ENCODE measurements at places on chromosomes 3 and 15.

GRCh38 chr3:170542704-170543103 lies 43.2 kb downstream of the SLC7A14 start:
- no peak for DNase-seq
- no peaks in the 10 kb centered on the region for H3K27me3 ChIP-seq
- H3K4me3 ChIP-seq = no peak overlapping the region
- no peaks in the 10 kb centered on the region for H3K4me1 ChIP-seq

DNA sequence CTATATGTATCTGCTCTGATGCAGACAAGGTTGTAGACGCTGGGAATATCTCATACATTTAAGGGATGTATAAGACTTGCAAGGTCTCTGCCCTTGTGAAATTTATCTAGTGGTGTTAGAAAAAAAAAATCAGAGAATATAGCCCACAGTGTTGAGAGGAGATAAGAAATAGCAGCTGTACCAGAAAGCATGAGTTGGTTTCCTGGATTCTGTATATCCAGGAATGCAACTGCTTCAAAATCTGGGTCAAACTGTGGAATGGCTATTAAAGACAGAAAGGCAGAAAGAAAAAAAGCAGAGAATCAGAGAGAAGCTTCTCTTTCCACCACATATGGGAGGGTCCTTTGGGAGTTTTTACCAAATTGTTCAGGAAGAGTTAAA lies 1.5 kb upstream of the TMEM212 start:
- peaks cover 15% of the 10 kb centered on the region for H3K4me1 ChIP-seq
- H3K27ac ChIP-seq = no peak overlapping the region
- no peak for DNase-seq
- H3K4me3 ChIP-seq = no peak overlapping the region

- H3K36me3 ChIP-seq = no peaks in the 10 kb centered on the region
- H3K27me3 ChIP-seq = no peaks in the 10 kb centered on the region
- no peak overlapping the region for H3K4me3 ChIP-seq
- H3K27ac ChIP-seq = no peak overlapping the region
- peaks cover 20% of the 10 kb centered on the region for H3K4me1 ChIP-seq
Measured at GRCh38 chr3:119652306-119653033, 7.9 kb downstream of the POPDC2 start.

- H3K36me3 ChIP-seq = no peaks in the 10 kb centered on the region
- DNase-seq = no peak
- H3K27me3 ChIP-seq = no peaks in the 10 kb centered on the region
- no peak overlapping the region for H3K27ac ChIP-seq
- no peak overlapping the region for H3K4me3 ChIP-seq
Measured at GRCh38 chr3:131396170-131396569, 14.6 kb downstream of the NUDT16 start.

DNA sequence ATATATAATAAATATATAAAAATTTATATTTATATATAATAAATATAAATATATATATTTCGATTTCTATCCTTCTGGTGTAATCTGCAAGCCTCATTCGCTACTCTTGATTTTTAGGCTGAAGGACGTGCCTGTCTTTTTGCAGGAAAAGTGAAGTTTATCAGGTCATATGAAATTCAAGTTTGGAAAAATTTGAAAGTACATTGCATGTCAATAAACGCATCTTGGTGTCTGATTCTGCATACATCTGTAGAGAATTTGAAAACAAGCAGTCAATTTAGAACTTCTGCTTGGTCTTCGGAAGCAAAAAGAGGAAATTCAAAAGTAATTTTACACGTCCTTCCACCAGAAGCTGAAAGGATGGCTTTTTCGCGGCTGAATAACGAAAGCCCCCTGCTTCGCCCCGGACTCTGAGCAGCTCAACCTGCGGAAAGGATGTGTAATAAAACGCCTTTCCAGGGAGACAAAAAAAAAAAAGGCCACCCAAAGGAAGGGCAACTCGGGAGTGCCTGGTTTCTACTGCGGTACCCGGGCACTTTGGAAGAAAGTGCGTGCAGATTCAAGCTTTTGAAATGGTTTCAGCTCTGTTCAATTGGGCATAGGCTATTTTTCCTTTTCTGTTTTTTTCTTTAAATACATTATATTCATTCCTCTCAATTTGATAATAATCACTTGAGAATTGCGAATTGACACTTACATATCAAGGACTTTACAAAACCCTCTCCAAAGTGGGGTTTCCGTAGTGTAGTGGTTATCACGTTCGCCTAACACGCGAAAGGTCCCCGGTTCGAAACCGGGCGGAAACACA lies 1.5 kb upstream of the MYNN start:
- H3K36me3 ChIP-seq = peaks cover 18% of the 10 kb centered on the region
- peak overlapping the region; percentile 100 for H3K27ac ChIP-seq
- peaks cover 23% of the 10 kb centered on the region for H3K4me1 ChIP-seq
- no peak for DNase-seq
- H3K27me3 ChIP-seq = no peaks in the 10 kb centered on the region

GRCh38 chr3:55313666-55314065 lies 173.4 kb downstream of the WNT5A start:
- no peak for DNase-seq
- H3K4me1 ChIP-seq = no peaks in the 10 kb centered on the region
- H3K27ac ChIP-seq = no peak overlapping the region
- H3K36me3 ChIP-seq = no peaks in the 10 kb centered on the region

DNA sequence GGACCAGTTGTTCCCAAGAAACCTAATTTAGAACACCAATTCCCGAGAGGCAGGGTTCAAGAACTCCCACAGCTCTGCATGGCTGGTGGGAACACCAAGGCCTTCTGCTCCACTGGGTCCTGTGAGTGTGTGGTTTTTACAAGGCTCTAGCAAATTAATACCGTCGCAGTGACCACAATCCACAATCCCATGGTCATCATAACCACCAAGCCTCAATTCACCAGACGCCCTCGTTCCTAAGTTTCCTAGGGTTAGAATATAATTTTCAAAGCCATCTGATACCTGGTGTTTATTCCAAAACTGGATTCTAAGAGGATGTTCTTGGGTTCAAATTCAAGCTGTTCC lies 114.9 kb upstream of the RPL32 start:
- H3K4me1 ChIP-seq = peaks cover 52% of the 10 kb centered on the region
- H3K27ac ChIP-seq = no peak overlapping the region
- H3K4me3 ChIP-seq = no peak overlapping the region
- DNase-seq = no peak
- no peaks in the 10 kb centered on the region for H3K27me3 ChIP-seq

DNA sequence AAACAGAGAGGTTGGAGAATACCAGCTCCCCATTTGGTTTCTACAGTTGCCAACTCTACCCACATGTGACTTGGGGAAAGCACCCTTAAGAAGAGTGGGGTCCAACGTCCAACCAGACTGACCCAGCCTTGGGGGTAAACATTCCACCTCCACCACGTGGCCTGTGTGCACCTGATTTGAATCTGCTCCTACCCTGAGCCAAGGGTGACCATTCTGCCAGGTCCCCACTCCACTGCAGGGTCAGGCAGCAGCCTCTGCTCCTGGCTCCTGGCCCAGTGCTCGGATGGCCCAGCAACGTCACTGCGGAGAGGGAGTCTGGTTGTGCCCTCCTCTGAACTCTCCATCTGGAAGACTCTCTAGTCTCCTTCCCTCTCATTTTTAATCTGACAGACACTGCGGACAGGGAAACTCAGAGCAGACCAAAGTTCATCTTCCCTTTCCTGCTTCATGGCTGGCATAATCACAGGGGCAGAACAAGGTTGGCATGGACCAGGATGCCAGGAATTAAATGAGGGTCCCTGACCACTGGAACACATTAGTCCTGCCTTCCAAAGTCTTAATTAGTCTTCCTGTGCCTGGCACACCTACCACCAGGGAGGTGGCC lies 29.4 kb downstream of the FHIT start:
- no peak for DNase-seq
- H3K4me3 ChIP-seq = no peak overlapping the region
- H3K4me1 ChIP-seq = no peaks in the 10 kb centered on the region
- no peak overlapping the region for H3K27ac ChIP-seq
- H3K36me3 ChIP-seq = no peaks in the 10 kb centered on the region

GRCh38 chr15:99410477-99410876 lies 155.3 kb upstream of the MEF2A start:
- no peak overlapping the region for H3K4me3 ChIP-seq
- no peak overlapping the region for H3K27ac ChIP-seq
- no peaks in the 10 kb centered on the region for H3K27me3 ChIP-seq
- peak; percentile 43 for DNase-seq
- H3K36me3 ChIP-seq = no peaks in the 10 kb centered on the region
- peaks cover 18% of the 10 kb centered on the region for H3K4me1 ChIP-seq

DNA sequence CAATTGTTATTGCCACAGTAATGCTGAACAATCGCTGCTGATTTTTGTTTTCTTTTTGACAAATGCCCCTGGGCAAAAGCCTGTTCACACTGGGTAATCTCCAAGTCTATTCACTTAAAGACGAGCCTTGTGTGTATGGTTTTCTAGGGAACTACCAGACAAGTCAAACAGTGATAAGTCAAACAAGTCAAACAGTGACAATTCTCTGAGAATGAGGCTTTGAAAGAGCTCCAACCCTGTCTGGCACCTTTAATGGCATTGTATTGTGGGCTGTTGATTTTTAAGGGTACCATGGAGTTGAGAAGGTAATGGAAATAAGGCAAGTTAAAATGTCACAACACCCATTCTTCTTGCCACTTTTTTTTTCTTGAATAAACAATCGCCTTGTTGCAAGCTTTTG lies 59.4 kb upstream of the TMC3 start:
- H3K27me3 ChIP-seq = no peaks in the 10 kb centered on the region
- no peak overlapping the region for H3K27ac ChIP-seq
- no peak overlapping the region for H3K4me3 ChIP-seq
- no peak for DNase-seq

GRCh38 chr15:69542028-69542427 lies 89.4 kb downstream of the RPLP1 start:
- no peaks in the 10 kb centered on the region for H3K4me1 ChIP-seq
- DNase-seq = no peak
- no peaks in the 10 kb centered on the region for H3K36me3 ChIP-seq

- H3K4me1 ChIP-seq = peaks cover 3% of the 10 kb centered on the region
- H3K36me3 ChIP-seq = no peaks in the 10 kb centered on the region
- no peaks in the 10 kb centered on the region for H3K27me3 ChIP-seq
- H3K27ac ChIP-seq = no peak overlapping the region
Measured at GRCh38 chr15:60708684-60709083, 229.7 kb upstream of the ICE2 start.

DNA sequence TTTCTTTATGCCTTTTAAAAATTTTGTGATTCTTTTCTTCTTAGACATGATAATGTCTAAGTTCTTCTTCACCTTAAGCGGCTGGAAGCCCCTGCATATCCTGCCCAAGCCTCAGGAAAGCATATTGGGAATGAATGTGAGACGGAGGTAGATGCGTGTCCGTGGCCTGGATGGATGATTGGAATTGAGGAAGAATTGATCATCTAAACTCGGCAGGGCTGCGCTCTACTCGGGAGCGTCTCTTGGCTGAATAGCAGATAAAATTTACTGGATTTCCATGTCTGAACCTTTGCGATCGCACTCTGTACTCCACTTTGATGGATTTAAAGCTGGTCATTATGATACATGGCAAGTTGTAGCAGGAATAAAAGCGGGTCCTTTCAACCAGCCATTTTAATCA lies 406.7 kb upstream of the ONECUT1 start:
- no peak for DNase-seq
- H3K36me3 ChIP-seq = no peaks in the 10 kb centered on the region
- peaks cover 7% of the 10 kb centered on the region for H3K4me1 ChIP-seq

GRCh38 chr3:170802164-170803151 lies 67.5 kb downstream of the RPL22L1 start:
- H3K4me1 ChIP-seq = no peaks in the 10 kb centered on the region
- DNase-seq = no peak
- no peaks in the 10 kb centered on the region for H3K36me3 ChIP-seq
- no peaks in the 10 kb centered on the region for H3K27me3 ChIP-seq
- H3K4me3 ChIP-seq = no peak overlapping the region
- H3K27ac ChIP-seq = no peak overlapping the region

- no peak overlapping the region for H3K4me3 ChIP-seq
- peaks cover 8% of the 10 kb centered on the region for H3K4me1 ChIP-seq
- H3K36me3 ChIP-seq = no peaks in the 10 kb centered on the region
- no peak overlapping the region for H3K27ac ChIP-seq
- no peaks in the 10 kb centered on the region for H3K27me3 ChIP-seq
Measured at GRCh38 chr3:192831111-192831644, 86.5 kb downstream of the MB21D2 start.

- H3K27me3 ChIP-seq = no peaks in the 10 kb centered on the region
- DNase-seq = no peak
- H3K4me1 ChIP-seq = no peaks in the 10 kb centered on the region
- H3K27ac ChIP-seq = no peak overlapping the region
- no peak overlapping the region for H3K4me3 ChIP-seq
Measured at GRCh38 chr3:114194750-114195149, 15.9 kb upstream of the DRD3 start.

- no peaks in the 10 kb centered on the region for H3K4me1 ChIP-seq
- no peaks in the 10 kb centered on the region for H3K27me3 ChIP-seq
- H3K4me3 ChIP-seq = no peak overlapping the region
- H3K27ac ChIP-seq = no peak overlapping the region
- H3K36me3 ChIP-seq = no peaks in the 10 kb centered on the region
Measured at GRCh38 chr15:72916897-72917296, 133.3 kb upstream of the ADPGK start.

DNA sequence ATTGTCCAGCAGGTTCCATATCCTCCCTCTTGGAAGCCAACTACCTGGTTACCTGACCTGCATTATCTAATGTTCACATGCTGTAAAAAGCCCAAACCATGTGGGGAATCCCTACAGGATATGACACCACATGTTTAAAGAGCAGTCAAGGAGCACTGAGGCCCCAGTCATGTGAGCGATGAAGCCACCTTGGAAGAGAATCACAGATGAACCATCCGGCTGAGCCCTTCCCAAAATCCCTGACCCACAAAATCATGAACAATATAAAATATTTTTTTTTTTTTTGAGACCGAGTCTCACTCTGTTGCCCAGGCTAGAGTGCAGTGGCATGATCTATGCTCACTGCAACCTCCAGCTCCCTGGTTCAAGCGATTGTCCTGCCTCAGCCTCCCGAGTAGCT lies 10.6 kb upstream of the ANKDD1A start:
- no peak for DNase-seq
- H3K4me1 ChIP-seq = peaks cover 30% of the 10 kb centered on the region
- no peak overlapping the region for H3K27ac ChIP-seq

DNA sequence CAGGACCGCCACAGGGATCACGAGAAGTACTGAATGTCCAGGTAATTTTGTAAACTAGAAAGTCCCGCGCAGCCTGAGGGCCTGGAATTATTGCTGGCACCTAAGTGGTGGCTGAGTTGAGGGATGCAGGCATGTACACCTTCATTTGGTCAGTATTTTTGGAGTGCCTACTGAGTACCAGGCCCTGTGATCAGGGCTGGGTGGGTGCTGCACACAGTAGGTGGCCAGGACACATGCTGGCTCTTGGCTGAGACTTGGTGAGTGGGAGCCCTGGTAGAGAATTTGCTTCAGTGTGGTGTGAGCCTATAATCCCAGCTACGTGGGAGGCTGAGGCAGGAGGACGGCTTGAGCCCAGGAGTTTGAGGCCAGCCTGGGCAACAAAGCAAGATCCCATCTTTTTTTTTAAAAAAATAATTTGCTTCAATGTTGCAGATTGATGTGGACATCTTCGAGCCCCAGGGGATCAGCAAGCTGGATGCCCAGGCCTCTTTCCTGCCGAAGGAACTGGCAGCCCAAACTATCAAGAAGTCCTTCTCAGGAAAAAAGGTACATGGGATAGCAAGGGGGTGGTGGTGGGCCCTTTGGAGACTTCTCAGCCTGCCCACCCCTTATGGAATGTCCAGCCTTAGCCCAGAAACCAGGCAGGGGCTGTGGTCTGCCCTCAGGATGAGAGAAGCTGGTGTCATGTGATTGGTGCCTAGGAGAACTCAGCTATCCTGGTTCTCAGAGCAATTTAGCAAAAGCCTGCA lies 2.6 kb downstream of the ITIH1 start:
- no peak overlapping the region for H3K4me3 ChIP-seq
- H3K27me3 ChIP-seq = peaks cover 5% of the 10 kb centered on the region
- H3K4me1 ChIP-seq = no peaks in the 10 kb centered on the region
- no peak overlapping the region for H3K27ac ChIP-seq
- peak; percentile 31 for DNase-seq
